NCI-H2081 (cell line): ENCODE measurements at places on chromosomes 6 and 20.
A peak's percentile ranks its signal among the peaks of the same experiment; 100 is the strongest.

- no peak for DNase-seq
Measured at GRCh38 chr6:112485120-112485826, 138.1 kb downstream of the RFPL4B start.

- DNase-seq, result no peak
Measured at GRCh38 chr6:145731447-145731846, 3.9 kb downstream of the EPM2A start.

DNA sequence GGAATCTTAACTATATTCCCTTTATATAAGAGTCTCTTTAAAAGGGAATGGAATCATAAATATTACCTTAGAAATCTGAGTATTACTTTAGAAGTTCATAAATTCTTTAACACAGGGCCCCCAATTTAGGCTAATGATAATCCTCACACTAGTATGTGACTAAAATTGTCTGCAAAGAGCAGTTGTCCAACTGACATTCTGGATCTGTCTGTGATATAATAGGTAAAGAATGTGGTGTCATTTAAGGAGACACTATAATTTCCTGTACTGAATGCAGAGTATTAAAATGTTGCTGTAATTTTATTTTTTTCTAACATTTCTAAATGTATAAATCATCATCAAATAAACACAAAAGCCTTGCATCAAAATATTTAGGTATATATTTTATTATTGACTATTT lies 128.5 kb upstream of the DST start:
- no peak for DNase-seq

DNA sequence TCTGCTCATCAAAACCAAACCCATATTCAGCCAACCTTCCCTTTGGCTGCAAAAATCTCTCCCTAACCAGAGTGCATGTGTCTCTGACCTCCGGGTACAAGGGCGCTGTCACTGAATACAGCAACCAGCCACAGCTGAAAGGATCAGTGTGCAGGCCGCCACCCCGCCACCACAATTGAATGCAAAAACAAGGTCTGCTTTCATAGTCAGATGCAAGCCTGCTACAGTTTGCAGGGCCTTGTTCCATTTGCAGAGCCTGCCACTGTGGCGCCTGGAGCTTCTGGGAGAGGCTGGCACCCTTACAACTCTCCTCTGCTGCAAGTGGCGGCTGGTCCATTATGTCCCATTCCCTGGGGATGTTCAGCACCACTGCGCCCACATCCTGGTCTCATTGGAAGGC lies 23.5 kb downstream of the MDGA1 start:
- DNase-seq, result peak; percentile 43

- DNase-seq, result no peak
Measured at GRCh38 chr6:162777091-162777490, 49.3 kb downstream of the PACRG start.

- DNase-seq, result no peak
Measured at GRCh38 chr6:125509477-125509876, 207.7 kb upstream of the HDDC2 start.

GRCh38 chr6:90296341-90297114 lies at the start of gene BACH2:
Gene BACH2 (minus strand): TSS chr6:90296843. CDS start chr6:90008844, 287,999 bp downstream.
- DNase-seq, result peak; percentile 82

DNA sequence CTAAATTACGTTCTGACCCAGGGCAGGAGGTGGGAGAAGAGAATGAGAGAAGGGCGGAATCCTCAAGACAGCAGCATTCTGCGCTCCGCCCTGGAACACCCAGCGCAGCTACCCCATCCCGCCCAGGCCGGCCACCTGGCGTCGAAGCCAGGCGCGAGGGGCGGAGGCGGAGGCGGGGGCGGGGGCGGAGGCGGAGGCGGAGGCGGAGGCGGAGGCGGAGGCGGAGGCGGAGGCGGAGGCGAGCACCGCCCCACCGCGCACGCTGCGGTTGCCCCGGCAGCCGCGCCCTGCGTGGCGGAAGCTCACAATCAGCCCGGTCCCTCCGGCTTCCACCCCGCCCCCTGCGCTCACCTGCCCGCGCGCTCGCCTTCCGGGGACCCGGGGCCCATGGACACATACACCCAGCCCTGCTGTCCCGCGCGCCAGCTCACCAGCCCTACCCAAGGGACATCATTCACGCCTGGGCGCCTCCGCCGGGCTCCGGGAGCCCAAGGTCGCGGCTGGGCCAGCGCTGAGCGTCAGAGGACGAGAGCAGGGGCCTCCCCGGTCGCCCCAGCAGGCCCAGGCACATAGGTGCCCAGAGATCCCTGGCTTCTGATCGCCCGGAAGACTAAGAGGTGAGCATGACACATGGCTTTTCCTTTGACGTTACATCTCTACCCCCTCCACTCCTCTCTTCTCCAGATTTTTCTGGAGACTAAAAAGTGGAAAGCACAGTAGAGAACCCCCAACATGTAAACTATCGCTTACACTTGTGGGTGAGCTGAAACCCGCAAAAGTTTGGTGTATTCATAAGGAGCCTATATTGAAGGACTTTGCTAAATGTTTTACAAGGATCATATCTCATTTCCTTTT lies at the start of gene ANKEF1:
Gene ANKEF1 (plus strand): TSS at position 271 of the 855 bp plus-strand sequence. CDS start 3,315 bp downstream, outside the sequence.
- DNase-seq, result peak; percentile 92

DNA sequence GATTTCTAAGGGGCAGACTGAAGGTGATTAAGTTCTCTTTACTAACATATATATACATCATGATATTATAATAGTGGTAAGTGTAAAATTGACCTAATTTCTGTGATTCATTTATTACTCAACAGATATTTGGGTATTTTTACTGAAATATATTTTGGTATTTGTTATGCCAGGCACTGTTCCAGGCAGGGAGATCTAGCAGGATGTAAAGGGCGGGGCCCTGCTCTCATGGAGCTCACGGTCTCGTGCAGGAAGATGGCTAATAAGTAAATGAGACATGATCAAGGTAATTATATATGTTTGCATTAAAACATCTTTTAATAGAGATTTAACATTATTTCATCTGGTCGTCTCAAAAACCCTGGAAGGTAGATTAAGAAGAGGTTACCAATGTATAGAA lies 27.7 kb downstream of the FAM50B start:
- no peak for DNase-seq

DNA sequence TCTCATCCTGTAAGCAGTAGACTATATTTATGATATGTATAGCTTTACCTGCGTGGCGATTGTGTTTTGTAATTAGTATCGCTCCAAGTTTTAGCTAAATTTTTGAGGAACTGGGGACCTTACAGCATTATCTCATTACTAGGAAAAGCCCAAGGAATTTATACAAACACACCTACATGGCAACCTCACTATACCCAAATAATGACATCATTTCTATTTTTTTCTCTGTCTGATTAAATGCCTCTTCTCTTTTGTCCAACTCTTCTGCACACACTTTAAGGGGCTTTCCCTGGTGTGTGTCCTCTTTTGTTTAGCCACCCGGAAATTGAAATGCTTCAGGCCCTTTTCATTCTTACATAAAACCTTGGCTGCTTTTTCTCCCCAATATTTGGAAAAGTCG lies 82.9 kb upstream of the EXOC2 start:
- no peak for DNase-seq

DNA sequence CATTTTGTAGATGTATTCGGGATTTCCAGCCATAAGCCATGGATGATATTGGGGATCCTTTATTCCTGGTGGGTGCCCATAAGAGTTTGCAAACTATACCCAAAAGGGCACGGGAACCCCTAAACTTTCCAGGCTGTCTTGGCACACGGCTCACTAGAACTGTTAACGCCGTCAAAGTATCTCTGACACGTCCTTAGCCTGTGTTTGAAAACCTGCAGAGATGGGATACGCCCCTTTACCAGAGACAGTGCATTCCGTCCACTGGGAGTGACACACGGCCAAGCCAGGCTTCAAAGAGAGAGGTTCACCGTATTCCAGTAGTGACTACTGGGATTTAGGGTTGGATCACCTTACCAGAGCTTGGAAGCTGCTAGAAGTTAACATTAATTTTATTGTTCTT lies 95.0 kb downstream of the THBS2 start:
- no peak for DNase-seq

- no peak for DNase-seq
Measured at GRCh38 chr20:22775256-22775655, 190.9 kb upstream of the FOXA2 start.

- DNase-seq, result no peak
Measured at GRCh38 chr6:73182021-73182607, 43.2 kb downstream of the KHDC1L start.

- no peak for DNase-seq
Measured at GRCh38 chr20:53716395-53716794, 122.8 kb upstream of the ZNF217 start.

- DNase-seq, result no peak
Measured at GRCh38 chr6:135810486-135810885, 41.0 kb upstream of the PDE7B start.

DNA sequence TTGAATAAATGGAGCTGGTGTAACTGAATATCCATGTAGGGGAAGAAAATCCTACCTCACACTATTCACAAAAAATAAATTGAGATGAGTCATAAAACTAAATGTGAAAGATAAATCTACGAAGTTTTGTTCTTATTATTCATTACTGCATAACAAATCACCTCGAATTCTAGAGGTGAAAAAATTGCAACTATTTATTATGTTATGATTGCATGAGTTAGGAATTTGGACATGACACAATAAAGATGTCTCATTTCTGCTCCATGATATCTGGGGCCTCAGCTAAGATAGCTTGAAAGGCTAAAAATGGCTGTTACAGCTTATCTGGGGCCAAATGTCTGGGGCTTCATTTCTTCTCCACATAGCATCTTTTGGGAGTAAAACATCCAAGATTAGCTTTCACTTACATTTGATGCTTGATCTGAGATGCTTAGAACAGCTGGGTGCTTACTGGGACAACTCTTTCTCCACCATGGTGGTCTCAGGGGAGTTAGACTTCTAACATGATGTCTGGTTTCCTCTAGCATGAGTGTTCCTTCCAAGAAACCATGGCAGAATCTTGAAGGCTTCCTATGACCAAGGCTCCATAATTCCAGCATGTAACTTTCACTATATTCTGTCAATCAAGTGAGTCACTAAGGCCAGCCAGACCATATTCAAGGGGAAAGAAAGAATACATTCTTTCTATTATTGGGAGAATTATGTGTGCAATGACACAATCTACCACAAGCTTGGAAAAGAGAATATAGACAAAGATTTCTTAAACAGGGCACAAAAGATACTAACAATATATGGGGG lies 30.1 kb downstream of the OR2B6 start:
- DNase-seq, result no peak

DNA sequence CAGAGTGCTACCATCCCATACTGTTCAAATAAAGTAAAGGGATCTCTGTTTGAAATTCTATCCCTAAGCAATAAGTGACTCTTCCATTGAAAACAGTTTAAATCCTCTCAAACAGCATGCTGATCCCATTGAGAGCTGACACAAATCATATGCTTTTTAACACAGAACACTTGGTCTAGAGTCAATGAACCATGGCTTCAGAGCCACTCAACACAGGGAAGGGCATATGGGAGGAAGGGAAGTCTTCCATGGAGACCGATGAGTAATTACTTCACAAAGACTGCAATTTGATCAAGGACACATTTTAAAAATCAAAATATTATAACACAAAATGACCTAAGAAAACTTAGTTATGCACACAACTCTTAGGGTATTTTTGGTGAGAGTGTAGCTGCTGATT lies 1073.0 kb upstream of the MAP3K7 start:
- DNase-seq, result peak; percentile 52

GRCh38 chr6:170404697-170405096 lies 98.1 kb downstream of the FAM120B start:
- no peak for DNase-seq

DNA sequence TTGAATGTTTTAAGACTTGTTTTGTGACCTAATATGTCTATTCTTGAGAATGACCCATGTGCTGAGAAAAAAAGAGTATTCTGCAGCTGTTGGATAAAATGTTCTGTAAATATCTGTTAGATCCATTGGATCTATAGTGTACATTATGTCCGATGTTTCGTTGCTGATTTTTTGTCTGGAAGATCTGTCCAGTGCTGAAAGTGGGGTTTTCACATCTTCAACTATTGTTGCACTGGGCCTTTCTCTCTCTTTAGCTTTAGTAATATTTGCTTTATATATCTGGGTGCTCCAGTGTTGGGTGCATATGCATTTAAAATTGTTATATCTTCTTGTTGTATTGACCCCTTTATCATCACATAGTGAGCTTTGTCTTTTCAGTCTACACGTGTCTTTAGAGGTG lies 5.7 kb upstream of the SIRPB2 start:
- no peak for DNase-seq

DNA sequence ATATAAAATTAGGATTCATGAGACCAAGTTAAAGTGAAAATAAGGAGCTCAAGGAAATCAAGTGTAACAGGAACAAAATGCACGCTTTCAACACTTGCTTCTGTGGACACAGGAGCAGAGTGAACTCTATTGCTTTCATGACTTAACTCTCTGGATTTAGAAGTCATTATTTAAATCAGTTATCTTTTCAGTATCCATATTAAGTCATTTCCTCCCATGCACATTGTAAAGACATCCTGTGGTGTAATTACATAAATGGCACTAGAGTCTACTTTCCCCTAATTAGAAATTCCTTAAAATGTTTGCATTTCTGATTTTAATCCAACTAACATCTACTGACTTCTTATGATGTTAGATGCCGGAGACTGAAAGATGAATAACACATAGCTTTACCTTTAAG lies 88.0 kb downstream of the INSM1 start:
- no peak for DNase-seq

- DNase-seq, result no peak
Measured at GRCh38 chr6:10184371-10185227, 230.3 kb downstream of the TFAP2A start.

GRCh38 chr6:157020398-157020797 lies 243.2 kb downstream of the ARID1B start:
- DNase-seq, result no peak

DNA sequence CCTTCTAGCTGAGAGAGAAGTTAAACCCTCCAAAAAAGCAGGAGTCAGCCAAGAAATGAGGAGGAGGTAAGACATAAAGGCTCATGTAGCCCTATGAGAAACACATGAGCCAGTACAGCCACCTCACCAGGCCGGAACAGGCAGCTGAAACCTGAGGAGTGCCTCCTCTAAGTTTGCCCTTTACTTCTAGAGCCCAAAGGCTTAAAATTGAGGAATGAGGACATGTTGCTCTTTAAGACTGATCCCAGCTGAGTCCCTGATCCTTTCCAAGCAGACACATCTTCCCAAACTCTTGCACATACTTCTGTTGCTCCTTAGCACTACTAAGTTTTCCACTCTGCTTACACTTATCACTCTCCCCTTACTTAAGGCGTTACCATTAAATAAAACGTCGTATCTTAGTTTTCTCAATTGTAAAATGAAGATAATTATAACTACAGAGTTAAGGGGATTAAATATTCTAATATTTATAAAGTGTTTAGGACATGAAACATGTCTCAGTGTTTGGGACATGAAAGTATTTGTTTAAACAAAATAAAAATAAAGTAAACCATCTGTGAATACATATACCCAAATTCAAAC lies 124.0 kb downstream of the OGFRL1 start:
- no peak for DNase-seq
